Activated naive CD4-positive, alpha-beta T cell treated with anti-CD3 and anti-CD28 coated beads, Interleukin-2, amount 50 U/mL, for 16 hours (primary cell): ENCODE measurements at places on chromosomes 13 and 19.

- no peak for DNase-seq
Observed at GRCh38 chr19:35027851-35028599, 2.2 kb upstream of the SCN1B start.

GRCh38 chr13:94640721-94641120 is 39.1 kb downstream of the GPR180 start:
- DNase-seq = no peak

GRCh38 chr13:74200081-74200480 is 65.9 kb upstream of the KLF12 start:
- no peak for DNase-seq

DNA sequence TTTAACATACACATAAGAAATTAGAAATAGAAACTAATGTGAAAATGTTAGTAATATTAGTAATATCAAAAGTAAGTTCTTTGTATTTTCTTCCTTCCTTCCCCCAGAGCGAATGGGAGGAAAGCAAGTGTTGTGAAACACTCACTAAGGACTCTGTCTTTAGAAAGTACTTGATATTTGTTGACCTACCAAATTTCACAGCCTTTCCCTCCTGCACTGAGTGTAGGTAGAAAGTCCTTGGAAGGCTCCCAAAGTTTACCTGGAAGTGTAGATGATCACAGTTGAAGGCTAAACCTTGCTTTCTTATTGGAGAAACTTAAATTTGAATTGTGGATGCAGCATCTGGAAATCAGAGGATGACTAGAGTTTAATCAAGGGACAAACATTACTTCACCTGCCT is 1459.5 kb upstream of the SPRY2 start:
- no peak for DNase-seq

- no peak for DNase-seq
Observed at GRCh38 chr13:22108283-22108942, 437.5 kb downstream of the FGF9 start.

DNA sequence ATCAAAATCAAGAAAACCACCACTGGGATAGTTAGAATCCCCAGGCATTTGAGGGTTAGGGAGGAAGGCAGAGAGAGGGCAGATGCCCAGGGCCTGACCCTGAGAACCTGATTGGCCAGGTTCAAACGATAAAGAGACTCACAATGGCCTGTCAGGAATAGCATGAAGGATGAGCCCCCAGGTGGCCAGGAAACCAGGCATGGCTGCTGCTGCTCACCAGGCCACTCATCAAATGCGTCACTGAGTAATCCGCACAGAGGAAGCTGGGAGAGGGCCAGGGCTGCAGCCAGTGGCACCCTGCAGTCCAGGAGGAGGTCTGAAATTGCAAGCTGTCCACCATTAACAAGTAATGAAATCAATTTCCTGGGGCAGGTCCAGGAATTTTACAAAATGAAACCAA is 111.3 kb downstream of the KATNAL1 start:
- no peak for DNase-seq

DNA sequence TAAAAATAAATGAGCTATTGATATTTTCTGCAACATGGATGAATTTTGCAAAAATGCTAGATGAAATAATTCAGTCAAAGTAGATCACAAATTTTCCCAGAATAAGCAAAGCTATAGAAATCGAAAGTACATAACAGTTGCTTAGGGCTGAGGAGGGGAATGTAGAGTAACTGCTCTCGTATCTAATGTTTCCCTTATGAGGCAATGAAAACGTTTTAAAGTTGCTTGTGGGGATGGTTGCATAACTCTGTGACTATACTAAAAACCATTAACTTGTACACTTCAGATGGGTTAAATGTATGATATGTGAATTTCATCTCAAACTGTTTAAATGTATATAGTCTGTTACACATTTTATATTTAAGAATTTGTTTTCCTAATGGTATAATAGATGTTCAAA is 231.7 kb downstream of the GGACT start:
- no peak for DNase-seq

GRCh38 chr19:51994048-51994644 is 7.5 kb upstream of the ZNF350 start:
- DNase-seq = no peak

- DNase-seq = no peak
Observed at GRCh38 chr19:30692181-30692811, 320.1 kb downstream of the ZNF536 start.

- DNase-seq = no peak
Observed at GRCh38 chr13:96904232-96904631, 90.0 kb downstream of the OXGR1 start.

- no peak for DNase-seq
Observed at GRCh38 chr19:2240881-2241760, 4.5 kb downstream of the SF3A2 start.

- no peak for DNase-seq
Observed at GRCh38 chr13:112391746-112392145, 15.6 kb downstream of the SPACA7 start.

- DNase-seq = no peak
Observed at GRCh38 chr19:47161876-47162489, 31.3 kb downstream of the SAE1 start.

DNA sequence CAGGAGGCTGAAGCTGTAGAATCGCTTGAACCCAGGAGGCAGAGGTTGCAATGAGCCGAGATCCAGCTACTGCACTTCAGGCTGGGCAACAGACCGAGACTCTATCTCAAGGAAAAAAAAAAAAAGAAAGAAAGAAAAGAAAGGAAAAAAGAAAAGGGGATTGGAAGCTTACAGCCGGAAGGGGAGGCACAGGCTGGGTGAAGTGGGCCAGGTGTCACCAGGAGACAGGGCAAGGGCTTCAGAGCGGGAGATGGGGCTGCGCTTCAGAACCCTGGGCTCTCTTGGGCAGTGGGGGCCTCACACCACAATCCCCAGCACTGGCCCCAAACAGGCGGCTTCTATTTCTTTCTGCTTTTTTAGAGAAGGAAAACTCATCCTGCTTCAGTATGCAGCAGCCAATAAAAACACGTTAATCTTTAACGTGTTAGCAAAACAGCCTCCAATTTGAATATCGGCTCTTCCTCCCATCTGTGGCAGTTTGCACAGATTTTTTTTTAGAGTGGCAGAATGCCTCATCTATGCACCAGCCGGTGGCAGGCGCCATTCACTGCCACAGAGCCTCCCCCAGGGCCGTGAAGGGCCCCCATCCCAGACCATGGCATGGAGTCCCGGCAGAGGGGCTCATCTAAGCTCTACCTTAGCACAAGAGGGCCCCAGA is 46.6 kb upstream of the C19orf12 start:
- no peak for DNase-seq

DNA sequence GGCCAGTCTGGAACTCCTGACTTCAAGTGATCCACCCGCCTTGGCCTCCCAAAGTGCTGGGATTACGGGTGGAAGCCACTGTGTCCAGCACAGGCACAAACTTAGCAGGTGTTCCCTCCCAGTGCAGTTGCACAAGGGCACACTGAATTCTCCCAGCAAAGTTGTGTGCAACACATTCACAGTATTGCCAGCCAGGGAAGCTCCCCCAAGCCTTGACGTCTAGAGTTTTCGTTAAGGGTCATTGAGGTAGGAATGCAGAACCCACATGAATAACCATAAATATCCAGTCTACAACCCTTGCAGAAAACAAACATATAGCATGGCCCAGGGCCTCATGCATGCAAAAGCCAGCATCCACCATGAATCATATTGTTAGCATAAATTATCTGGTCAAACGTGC is 3.3 kb upstream of the AURKC start:
- no peak for DNase-seq

DNA sequence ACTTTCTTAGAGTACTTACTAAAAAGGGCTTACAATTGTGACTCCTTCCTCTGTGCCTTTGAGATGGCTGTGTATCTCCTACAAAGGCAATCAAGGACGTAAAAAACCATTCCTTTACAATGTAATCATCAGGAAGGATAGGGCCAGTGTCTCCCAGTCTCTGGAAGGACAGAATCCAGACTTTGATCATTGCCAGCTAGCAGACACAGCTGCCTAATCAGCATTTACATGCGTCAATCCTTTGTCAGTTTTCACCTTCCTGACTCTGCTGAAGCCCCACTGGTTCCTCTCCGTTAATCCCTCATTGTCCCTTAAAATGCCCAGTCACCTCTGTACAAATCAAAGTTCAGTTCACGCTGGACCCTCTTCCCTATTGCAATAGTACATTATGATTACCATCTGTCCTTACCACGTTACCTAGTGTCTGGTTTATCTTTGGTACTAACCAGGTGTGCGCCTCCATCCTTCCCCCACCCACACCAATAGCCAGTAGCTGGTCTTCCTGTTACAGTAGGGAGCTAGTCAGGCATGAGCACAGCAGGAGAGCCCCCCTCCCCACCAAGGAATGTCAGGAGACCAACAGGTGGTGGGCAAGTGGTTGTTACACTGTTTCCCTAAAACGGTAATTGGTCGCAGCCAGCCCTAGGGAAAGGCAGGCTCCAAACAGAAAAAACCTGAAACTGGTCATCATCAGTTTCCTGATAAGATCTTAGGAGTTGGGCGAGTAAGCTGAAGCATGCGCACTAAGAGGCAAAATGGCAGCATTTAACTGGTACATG is 49.7 kb downstream of the TGDS start:
- DNase-seq = no peak

DNA sequence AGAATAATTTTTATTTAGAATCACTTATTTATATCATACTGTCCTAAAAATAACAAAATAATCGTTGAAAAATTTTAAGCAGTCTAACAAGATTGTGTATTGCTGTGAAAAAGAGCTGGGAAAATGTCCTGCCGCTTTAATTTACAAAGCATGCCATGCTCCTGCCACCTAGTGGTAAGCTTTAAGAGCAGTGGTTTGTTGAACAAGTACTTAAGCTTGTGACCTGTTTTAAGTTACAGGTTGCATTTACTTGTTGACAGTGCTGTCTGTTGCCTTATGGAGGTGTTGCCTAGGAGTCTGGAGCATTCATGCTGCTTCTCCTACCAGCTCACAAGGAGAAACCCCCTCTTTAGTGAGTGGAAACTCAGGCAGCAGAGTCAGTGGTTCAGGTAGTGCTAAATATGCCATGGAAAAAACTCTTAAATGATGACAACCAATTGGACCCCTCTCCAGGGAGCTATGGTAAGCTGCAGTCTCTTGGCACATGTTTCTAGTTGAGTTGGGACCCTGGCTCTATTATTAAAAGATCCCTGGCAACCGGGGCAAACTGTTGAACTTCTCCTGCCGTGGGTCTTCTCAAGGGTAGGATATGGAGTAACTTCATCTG is 68.4 kb downstream of the SPATA13 start:
- DNase-seq = no peak

GRCh38 chr13:91384896-91385295 is 13.5 kb upstream of the GPC5 start:
- DNase-seq = no peak

DNA sequence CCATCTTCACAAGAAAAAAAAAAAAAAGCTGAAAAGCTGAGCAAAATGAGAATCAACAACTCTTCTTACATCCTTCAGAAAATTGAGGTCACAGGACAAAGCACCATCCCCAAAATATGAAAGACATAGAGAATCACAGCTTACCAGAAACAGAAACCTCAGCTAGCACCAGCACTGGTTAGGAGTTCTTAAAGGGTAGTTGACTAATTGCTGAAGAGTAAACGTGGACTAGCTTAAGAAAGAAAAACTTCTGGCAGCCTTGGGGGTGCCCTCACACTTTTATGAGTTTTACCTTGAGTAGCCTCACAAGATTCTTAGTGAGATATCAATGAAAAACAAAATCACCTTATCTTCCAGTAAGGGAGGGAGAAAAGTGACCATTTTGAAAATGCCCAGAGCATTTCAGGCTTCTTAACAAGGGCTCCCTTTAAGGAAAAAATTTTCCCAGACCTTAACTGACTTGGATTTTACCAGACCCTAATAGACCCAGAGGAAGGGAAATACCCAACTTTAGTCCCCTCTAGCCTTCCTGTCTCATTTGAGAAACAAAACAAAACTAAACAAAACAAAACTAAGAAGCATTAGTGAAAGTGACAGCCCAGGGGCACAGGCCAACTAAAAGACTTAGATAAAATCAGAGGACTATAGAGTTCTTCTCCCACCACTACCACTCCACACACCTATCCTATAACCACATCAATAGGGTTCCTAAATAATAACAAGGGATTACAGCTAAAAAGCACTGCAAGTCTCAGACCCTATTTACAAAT is 888.6 kb downstream of the DIAPH3 start:
- no peak for DNase-seq

DNA sequence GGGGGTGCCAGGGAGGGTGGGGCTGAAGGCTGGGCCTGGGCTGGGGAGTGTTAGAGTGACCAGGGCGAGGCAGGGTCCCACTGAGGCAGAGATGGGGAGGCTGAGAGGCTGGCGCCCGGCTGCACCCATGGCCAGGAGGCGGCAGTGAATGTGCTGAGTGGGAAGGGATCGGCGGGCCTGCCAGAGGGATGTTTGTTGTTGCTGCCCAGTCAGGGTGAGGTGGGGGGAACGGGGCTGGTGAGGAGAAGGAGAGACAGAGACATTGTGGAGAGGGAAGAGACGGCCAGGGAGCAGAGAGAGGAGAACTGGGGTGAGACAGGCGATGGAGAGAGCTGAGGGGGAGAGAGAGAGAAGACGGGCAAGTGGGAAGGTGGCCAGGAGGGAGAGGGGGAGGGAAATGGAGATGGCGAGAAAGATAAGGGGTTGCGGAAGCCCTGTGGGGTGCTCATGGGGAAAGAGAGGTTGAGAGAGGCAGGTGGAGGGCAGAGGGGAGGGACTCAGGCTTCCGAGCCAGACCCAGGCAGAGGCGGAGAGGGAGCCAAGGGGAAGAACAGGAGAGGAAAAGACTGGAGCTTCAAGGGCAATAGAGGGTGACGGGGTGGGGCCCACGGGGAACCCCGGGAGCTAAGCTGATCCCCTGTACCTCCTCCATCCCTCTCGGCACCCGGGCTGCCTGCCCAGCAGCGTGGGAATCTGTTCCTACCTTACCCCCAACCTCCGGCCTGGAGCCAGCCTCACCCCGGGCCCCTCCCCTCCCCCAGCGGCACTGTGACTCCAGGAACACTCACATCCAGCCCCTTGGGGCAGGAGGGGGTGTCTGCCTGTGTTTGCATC is 690 bp upstream of the B3GNT8 start:
- no peak for DNase-seq

- DNase-seq = no peak
Observed at GRCh38 chr13:62702502-62702901, 1286.9 kb upstream of the PCDH20 start.

GRCh38 chr13:71787414-71787813 is 79.6 kb downstream of the DACH1 start:
- DNase-seq = no peak

DNA sequence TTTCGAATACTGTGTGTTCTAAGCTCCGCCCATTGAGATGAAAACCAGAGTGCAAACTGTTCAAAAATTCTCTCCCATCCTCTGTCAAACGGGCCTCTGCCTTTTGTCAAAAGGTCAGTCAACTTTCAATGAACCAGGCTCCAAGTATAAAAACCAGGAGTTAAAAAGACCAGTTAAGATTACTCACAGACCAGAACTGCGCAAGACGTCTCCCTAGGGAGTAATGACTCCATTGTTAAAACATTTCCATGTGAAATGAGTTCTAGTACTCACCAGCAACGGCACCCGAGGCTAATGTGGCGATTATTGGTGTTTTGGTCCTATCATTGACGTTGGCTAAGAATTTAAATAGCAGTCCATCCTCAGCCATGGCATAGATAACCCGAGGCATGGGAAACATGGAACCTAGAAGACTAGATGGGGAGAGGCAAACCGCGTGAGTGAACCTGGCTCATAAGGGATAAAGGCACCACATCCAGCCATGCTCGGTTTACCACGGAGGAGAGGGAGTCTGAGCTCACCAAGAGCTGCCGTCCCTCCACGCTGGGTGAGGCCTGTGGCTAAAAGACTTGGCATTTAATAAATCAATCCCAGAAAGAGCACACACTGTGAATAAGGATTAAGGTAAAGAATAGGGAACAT is 73.3 kb downstream of the SLC7A1 start:
- DNase-seq = no peak

- DNase-seq = no peak
Observed at GRCh38 chr13:73133531-73133930, 74.7 kb downstream of the KLF5 start.

- DNase-seq = no peak
Observed at GRCh38 chr13:65155861-65156260, 2074.3 kb downstream of the PCDH9 start.
